ENCODE measurements at places on chromosomes 7 and 10.

- no peak for DNase-seq
Observed at GRCh38 chr7:112157072-112157471, 49.1 kb downstream of the DOCK4 start.

DNA sequence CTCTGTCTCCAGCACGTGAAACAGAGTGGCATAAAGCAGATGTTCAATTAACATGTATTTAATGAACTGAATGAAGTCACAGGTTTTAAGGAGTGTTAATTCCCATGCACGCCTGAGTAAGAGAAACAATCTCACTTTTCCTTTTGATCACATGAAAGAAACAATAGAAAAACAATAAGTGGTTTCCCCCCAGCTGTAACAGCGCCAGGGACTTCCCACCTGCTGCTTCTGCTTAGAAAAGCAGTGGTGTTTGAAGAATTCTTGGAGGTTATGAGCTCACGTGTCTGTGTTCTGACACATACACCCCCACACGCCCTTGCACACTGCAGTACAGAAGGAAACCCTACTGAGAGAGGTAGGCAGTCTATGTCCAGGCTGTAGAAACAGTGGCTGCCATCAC, 51.3 kb upstream of the FRMD4A start:
- no peak for DNase-seq

DNA sequence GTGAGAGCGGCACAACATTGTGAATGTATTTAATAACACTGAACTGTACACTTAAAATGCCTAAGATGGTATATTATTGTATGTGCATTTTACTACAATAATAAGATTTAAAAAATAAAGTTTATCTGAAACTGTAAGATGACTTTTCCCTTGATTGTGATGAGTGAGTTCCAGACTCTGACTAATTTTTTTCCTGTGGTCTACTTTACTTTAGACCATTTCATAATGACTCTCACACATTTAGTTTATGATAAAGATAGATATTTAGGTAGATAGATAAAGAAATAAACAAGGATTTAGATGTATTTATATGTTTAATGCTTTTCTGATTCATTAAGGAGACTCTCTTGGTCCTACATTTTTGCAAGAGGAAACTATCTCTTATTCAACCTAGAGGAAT, 835.9 kb upstream of the SORCS1 start:
- DNase-seq = no peak

- no peak for DNase-seq
Observed at GRCh38 chr10:1150638-1150955, 94.4 kb downstream of the WDR37 start.

DNA sequence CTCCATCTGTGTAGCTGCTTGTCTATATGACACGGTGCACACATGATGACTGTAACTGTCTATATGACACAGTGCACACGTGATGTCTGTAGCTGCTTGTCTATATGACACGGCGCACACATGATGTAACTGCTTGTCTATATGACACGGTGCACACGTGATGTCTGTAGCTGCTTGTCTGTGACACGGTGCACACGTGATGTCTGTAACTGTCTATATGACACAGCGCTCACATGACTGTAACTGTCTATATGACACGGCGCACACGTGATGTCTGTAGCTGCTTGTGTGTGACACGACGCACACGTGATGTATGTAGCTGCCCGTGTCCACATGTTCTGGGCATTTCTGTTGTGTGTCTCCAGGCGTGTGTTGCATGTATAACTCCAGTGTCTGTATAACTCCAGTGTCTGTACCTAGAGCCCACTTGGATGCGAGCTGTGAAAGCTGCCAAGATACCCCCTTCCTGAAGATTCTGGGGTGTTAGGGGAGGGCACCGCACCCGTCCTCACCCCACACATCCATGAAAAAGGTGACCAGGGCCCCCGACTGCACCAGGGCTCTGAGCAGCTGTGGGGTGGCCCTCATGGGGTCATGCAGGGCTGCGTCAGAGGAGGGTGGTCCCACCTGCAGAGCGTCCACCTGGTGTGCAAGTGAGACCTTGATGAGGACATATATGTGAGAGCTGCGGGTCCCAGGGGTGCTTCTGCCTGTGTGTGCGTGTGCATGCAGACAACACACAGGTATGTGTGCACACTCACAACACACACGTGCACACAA, 137.9 kb downstream of the ELFN1 start:
- DNase-seq = peak; percentile 4

- no peak for DNase-seq
Observed at GRCh38 chr7:3538041-3538440, 237.0 kb downstream of the SDK1 start.

DNA sequence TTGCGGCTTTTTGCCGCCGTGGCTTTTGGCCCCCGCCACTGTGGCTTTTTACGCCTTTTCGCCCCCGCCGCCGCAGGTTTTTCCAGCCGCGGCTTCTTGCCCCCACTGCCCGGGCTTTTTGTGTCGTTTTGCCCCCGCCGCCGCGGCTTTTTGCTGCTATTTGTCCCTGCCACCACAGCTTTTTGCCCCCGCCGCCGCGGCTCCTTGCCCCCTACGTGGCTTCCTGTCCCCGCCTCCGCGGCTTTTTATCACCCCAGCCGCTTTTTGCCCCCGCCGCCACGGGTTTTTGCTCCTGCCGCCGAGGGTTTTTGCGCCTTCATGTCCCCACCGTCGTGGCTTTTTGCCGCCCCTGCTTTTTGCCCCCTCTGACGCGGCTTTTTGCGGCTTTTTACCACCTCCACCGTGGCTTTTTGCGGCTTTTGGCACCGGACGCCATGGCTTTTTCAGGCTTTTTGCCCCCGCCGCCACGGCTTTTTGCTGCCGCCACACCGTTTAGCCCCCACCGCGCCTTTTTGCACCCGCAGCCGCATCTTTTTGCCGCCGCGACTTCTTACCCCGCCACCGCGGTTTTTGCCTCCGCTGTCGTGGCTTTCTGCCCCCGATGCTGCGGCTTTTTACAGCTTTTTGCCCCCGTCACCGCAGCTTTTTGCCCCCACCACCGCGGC, 637.0 kb downstream of the ZNF716 start:
- DNase-seq = no peak

DNA sequence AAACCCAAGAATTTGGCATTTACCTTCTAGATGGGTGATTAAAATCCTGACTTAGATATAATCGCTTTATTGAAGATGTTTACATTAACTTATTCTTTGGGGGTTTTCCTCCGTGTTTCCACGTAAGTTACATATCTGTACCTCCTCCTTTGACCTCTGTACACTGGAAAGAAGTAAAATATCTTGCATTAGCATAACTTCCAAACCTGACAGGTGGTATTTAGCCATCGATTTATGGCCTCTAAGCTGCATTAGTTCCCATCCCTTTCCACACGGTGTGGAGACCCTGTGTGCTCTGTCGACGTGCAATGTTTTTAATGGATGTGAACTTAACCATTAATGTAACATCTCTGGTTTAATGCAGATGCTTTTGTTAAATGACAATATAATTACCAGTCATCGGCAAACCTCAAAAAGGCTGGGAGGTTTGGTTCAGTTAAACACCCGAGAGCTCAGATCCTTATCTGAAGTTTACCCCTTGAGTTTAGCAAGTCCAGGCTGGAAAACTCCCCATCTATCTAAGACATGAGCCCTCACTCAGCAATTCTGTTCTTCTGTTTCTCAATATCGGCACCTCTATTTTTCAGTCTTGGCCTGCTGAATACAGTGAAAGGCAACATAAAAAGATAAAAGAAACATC, 295.2 kb downstream of the GATA3 start:
- no peak for DNase-seq

DNA sequence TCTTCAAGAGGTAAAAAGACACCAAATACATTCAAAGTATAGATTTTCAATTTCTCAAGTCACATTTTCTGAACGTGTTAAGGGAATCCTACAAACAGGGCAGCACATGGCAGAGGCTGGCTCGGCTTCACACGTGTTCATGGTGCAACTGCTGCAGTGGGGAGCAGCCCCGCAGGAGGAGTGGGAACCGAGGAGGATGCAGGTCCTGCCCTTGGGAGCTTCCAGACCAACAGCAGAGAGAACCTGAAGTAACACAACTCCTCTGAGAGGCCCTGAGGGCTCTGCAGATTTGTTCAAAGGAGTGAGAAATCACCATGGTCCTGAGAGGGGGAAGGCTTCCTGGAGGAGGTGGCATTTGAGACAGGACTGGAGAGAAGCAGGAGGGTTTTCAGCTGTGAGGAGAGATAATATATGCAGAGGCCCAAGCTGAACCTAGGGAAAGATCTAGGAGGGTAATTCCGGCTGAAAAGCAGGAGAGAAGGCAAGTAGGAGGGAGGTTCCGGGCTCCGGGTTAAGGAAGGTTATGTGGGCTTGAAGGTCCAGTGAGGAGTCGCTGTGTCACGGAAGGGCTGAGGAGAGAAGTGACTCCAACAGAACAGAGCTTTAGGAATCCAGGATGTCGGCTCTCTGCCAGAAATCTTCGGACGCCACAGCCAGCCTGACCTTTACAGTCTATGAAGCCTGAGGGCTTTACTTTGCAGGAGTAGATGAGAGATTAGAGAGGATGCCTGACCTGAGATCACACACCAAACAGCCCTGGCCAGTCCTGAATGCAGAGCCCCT, 77.5 kb downstream of the GPR26 start:
- DNase-seq = no peak

DNA sequence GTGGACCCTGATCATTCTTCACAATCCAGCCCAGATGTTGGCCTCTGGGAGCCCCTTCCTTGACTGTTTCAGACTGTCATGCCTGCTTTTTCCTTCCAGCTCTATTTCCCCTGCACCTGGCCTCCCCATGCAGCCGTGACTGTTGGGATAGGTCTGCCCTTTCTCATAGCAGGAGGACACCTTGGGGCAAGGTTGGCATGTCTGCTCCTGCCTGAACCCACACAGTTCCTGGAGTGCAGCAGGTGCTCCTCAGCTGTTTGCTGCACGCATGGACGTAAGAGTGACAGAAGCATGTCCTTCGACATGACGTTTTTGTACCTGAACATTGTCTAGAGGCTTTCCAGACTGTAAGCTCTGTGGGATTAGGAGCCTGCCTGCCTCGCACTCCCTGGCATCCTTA, 24.0 kb downstream of the POR start:
- no peak for DNase-seq

GRCh38 chr10:28719789-28720436, 42.6 kb downstream of the BAMBI start:
- DNase-seq = no peak

- no peak for DNase-seq
Observed at GRCh38 chr7:4204513-4205165, 477.5 kb upstream of the FOXK1 start.

DNA sequence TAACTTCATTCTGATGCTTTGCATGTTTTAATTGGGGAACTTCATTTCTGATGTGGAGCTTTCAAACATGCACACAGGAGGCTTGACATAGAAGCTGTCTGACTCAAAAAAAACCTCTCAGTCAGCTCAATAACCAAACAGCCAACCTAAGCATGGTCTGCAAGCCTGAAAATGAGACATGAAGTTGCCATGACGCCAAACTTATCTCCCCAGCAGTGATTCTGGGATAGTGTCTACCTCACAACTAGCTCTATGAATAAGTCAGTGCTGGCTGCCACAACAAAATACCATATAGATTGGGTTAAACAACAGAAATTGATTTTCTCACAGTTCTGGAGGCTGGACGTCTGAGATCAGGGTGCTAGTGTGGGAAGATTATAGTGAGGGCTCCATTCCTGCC, 244.2 kb downstream of the CCDC3 start:
- no peak for DNase-seq

DNA sequence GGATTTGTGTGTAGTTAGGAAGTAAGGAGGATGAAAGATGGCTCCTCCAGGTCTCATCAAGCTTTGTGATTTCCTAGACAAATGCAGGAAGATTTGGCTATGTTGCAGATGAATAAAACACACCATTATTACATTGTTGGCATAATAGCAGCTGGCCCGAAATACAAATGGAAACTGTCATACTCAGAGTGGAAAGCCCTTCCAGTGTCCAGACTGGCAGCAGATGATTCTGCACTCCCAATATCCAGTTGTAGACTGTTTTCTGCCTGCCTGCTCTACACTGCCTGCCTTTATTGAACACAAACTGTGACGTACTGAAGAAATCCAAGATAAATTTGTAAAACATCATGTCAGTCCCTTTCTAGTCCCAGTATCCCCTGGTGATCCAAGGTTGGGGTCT, 99.7 kb upstream of the FZD1 start:
- no peak for DNase-seq

DNA sequence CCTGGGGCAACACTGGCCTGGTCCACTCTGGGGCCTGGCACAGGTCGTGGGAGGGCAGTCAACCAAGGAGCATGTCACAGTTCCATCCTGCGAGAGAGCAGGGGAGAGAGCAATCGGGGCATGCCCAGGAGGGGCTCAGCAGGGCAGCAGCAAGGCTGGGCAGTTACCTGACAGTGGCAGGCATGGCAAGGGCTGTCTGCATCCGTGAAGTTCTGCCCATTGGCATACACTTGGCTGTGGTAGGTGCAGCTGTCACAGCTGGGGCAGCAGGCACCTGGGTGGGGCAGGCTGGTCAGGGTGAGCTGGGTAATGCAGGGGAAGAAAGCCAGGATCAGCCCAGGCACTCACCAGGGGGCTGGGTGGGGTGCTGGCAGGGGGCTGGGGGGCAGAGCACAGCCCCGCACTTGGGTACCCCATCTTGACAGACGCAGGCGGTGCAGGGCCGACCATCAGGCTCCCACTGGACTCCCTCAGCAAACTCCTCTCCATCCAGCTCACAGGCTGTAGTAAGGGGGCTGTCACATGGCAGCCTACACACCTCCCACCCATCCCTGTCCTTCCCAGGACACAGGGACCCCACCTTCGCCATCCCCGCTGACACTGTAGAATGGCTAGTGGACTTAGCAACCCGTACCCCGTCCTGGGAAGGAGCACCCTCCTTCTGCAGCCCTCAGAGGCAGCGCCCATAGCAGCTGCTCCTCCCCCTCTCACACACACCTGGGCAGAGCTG, 17.8 kb downstream of the KCP start:
- DNase-seq = no peak

DNA sequence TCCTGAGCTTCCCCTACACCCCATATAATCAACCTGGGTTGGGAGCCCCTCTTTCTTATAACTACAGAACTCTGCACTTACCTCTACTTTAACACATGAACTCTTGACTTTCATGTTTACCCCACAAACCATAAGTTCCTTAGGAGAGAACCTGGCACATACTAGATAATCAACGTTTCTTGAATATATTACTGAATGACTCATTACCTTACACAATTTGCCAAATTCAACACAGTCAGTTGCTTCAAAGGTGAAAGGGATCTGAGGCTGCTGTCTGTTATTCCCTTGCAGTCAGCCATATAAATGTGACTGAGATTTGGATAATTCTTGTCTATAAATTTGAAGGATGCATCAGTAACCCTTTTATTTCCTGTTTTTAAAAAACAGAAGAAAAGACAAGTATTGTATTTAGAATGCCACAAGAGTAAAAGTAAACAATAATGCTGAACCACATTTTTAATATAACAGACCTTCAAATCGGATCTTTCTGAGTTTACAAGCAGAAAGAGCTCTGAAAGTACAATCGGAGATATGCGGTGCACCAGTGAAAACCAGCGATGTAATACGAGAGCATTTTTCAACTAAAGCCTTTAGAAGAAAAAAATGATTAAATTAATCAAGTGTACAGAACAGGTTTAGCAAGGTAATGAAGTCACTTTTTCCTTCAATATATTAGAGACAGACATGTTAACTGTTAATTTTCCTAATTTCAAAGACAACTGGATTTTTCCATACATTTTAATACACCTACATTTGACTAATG, 29.5 kb upstream of the LRRC17 start:
- no peak for DNase-seq

- DNase-seq = peak; percentile 72
Observed at GRCh38 chr10:88064608-88065382, 201.4 kb downstream of the PTEN start.

GRCh38 chr10:94239696-94240095, 123.0 kb downstream of the NOC3L start:
- DNase-seq = no peak

GRCh38 chr7:95730493-95731280, 41.7 kb upstream of the DYNC1I1 start:
- DNase-seq = no peak

- no peak for DNase-seq
Observed at GRCh38 chr7:7175075-7175695, 7.2 kb upstream of the C1GALT1 start.
